NCI-H2029 treated with DMSO at 0.1 percent for 48 hours (cell line): ENCODE measurements at places on chromosomes 12 and 14.

DNA sequence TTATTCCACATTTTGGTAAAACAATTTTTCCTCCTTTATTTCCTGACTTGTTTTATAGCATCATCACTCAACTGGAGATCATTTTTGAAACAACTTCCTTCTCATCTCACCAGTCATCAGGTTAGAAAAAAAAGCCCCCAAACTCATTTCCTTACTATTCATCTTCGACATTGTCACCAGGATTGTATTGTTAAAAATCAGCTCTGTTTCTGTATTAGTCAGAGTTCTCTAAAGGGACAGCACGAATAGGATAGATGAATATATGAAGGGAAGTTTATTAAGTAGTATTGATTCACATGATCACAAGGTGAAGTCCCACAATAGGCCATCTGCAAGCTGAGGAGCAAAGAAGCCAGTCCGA, 392.6 kb downstream of the FUT8 start:
- no peak for DNase-seq

DNA sequence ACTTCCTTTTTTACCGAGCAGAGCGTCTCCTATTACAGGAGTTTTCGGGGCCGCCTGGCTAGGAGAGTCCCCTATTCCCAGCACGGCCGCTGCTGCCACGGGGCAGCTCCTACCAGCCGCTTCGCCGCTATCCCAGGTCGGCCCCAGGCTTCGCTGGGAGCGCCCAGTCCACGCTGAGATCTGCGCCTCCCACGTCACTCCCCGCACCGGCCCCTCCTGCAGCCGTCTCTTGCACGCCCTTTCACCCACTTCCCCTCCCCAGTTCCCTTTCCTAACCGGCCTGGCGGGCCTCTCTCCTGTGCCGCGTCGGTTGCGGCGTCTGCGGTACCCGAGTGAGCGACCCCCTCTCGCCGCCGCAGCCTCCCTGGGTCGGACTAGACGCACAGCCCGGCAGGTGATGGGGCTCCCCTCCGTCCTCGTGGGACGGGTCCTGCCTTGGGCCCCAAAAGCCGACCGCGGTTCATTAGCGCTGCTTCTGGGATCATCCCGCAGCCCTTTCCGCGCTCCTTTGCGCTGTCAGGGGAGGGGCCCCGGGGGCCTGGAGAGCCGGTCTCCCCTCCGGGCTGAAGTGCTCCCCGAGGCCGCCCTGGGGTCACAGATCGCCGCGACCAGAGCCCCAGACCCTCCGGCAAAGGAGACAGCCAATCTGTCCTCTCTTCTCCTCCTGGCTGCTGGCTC, 1318.4 kb downstream of the TMEM121 start:
- peak; percentile 29 for DNase-seq

DNA sequence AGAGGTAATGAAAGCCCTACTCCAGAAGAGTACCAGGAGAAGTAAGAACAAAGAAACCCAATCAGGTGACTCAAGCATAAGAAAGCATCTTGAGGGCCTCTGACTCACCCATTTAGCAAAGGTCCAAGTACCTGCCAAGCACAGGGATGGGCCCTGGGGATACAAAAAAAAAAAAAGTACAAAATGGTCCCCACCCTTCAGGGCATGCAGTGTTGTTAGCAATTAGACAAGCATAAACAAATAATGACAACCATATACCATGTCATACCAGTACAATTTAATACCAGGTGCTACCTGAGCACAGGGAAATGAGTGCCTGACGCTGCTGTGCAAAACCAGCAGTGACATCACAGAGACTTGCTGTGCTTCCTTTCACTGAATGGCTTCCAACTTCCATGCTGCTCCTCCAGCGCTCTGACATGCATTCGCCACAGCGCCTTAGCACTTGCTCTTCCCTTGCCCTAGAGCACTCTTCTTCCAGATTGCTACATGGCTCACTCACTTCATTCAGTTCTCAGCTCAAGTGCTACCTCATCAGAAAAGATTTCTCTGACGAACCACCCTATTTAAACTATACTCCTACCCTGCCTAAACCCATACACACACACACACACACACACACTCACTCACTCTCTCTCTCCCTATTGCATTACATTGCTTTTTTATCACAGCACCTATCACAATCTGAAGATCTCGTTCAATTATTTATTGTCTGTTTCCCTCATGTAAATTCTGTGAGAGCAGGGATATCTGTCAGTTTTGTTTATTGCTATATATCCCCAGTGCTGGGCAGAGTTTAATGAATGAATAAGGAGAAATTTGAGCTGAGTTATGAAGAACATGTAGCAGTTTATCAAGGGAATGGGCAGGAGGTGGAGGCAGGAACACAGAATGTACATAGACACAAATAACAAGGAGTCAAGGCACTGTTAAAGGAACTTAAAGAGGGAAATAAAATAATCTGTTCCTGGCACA, 12.9 kb upstream of the EPS8 start:
- DNase-seq: no peak

- no peak for DNase-seq
Measured at GRCh38 chr12:104700324-104700723, 243.6 kb downstream of the CHST11 start.

- DNase-seq: no peak
Measured at GRCh38 chr12:6736754-6737153, 12.9 kb downstream of the COPS7A start.

- DNase-seq: peak; percentile 20
Measured at GRCh38 chr12:107320033-107320928, 226.9 kb upstream of the CRY1 start.

GRCh38 chr14:104928391-104929133, 3.9 kb downstream of the PLD4 start:
- DNase-seq: no peak

- no peak for DNase-seq
Measured at GRCh38 chr12:93762059-93762719, 85.0 kb downstream of the CRADD start.

GRCh38 chr12:128743916-128744315, 79.8 kb downstream of the SLC15A4 start:
- no peak for DNase-seq

DNA sequence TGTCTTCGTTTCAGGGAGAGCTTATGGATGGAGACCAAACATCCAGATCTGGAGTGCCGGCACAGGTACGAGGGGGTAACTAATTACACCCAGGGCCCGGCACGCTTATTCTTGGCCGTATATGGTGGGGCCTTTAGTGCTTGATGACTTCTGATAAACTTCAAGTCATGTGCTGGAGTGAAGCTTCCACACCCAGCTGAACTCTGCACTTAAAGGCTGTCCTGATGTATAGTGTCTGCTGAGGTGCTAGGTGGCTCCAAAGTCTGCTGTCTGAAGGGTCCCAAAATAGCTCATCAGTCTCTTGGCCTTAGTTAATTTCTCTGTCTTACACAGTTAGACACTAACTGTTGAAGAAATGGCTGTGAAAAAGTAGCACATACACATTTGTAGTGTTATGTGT, 17.9 kb downstream of the RNF34 start:
- no peak for DNase-seq

DNA sequence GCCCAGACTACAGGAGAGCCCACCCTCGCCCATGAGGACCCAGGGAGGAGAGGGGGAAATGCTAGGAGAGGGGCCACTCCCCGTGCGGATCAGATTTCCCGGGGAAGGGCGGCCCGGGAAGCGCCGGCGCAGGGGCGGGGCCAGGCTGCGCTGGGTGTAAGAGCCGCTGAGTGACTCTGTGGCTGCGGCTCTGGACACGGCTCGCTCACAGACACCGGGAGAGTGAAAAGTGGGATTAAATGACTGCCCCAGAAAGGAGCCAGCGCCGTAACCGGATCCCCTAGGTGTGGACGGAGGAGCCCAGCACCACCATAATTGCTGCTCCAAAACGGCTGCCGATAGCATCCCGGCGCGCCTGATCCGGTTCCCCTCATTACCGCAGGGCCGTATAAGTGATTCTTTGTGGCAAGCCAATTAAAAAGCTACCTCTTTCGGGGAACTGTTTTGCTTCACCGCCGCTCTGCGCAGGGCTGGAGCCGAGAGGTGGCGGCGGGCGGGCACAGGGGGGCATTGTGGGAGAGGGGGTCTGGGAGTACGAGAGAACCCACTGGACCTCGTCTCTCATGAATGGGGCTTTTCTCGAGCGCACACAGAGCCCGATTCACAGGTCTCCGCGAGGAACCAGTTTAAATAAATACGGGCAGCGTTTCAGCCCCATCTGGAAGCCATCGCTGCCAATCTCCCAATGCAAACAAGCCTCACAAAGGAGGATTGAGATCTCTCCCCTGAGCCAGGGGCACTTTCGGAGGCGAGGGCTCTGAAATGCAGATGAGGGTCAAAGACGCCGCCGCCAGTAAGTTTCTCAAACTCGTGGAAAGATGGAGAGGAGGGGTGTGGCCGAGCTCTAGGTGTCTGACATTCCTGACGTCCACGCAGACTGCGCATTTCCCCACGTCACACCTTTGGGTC, 2.5 kb downstream of the COL2A1 start:
- no peak for DNase-seq

DNA sequence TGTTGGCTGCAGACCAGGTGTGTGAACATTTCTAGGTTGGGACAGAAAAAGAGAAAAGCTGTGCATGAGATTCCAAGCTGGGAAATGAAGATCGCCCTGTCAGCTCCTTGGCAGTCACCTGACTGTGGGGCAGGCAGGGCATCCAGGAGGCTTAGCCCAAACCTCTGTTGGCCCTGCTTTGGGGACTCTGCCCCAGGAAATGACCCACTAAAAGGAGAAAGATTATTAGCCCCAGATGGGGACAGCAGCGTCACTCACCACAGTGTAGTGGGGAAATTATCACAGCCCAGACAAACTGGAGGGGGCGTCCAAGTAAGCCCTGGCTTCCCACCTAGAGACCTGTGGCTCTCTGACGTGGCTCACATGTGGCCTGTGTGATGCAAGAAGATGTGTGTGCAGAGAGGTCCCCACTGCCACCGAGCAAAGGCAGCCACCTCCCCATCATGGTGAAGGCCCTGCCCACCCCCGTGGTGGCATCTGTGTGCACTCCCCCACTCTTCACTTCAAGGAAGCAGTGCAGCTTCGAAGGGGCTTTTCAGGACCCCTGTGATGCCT, 39.1 kb downstream of the DIO3 start:
- DNase-seq: no peak

DNA sequence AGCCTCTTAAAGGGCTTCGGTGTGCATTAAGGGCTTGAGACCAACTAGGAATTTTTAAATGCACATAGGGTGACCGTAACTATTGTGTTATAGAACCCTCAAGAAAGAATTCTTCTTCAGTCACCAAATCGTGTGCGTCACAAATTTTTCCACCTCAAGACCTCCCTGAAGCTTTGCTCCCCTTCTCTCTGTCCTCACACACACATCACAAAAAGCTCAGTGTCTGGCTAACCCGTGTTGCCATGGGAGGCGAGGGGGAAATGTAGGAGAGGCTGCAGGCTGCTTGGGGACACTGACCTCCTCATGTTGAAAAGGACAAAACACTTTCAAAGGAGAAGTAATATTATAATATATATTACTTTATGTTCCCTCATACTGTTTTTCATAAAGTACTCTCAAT, 10.6 kb downstream of the SSPN start:
- no peak for DNase-seq

DNA sequence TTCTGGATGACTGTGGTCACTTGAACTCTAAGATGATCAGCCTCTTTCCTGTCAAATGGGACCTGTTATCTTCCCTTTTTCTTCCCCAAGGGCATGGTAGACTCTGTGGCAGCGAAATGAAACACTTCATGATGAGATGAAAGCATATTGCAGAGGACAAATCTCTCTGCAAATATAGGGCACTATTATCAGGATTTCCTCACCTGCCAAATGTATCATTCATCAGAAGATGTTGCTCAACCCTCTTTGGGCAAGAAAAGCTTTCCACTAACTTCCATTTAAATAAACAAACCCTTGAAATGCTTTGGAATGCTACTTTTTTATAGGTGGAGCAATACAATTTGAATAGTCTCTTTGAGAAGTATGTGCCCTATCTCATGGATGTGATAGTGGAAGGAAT, 105.0 kb downstream of the DNAH10 start:
- DNase-seq: no peak

DNA sequence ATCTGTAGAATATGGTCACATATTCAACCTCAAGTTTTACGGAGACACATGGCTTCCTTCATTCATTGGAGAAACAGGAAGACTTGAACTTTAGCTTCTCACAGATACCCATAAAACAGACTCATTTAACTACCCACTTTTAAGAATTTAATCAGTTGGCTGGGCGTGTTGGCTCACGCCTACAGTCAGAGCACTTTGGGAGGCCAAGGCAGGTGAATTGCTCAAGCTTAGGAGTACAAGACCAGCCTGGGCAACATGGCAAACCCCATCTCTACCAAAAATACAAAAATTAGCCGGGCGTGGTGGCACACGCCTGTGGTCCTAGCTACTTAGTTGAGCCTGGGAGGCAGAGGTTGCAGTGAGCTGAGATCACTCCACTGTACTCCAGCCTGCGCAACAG, 64.7 kb upstream of the STAC3 start:
- no peak for DNase-seq

DNA sequence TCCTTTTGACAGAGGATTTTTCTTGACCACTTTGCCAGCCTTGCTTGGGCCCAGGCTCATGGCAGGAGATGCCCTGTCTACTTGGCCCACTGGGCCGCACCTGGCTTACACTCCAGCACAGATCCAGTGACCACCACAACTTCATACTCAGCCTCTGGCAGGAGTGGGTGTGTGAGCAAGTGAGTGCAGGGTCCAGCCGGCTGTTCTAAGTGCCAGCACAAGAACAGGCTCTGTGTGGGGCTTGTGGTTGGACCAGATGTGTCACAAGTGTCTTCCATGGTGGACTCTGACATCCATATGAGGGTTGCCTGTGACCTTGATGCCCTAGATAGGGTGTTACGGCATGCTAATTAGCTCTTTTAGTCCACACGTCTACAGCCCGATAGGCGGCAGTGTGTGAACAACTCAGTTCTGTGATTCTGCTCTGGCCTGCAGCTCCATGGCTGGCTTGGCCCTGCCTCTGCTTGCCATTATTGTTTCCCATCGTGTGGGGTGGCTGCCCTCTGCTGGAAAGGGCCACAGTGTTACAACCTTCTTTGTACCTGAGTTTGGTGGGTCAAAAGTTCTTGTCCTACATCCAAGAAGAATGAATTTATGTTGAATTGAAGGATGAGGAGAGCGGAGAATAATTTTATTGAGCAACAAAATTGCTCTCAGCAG, 1089.1 kb downstream of the SLC6A15 start:
- DNase-seq: no peak

GRCh38 chr14:65229748-65230728, 127.7 kb upstream of the MAX start:
- DNase-seq: peak; percentile 80

DNA sequence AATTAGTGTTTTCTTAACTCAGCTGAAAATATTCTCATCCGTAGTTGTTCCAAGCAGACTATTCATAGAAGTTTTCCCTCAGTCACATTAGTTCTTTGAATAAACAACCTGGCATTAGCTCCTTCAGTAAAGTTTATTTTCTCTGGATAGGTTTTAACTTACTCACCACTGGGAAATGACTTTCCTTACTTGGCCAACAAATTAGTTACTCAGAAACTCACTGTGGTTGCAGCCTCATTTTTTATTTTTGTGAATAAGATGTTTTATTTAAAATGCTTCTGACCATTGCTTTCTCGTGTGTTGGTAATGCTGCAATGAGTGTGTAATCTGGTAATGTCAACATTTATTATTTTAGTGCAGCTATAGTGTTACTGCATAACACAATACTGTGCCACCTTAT, 74.9 kb downstream of the NOVA1 start:
- DNase-seq: no peak
